ENCODE measurements at places on chromosomes 4 and X. TPM values are rescaled to one million over a fixed set of nuclear protein-coding genes. Genes with fewer than 3 reads are reported as not detected.

Gene SPANXN2
- total RNA-seq, result not detected

Gene MID1
- total RNA-seq, result 0.15 TPM

Gene DGAT2L6
- not detected for total RNA-seq

Gene PRR32
- not detected for total RNA-seq

Gene MAGEB10
- total RNA-seq, result not detected

Gene GPAT3
- total RNA-seq, result 5.0 TPM

Gene CCKAR
- not detected for total RNA-seq

Gene ZNF711
- total RNA-seq, result 1.8 TPM

Gene EREG
- total RNA-seq, result 6.2 TPM

DNA sequence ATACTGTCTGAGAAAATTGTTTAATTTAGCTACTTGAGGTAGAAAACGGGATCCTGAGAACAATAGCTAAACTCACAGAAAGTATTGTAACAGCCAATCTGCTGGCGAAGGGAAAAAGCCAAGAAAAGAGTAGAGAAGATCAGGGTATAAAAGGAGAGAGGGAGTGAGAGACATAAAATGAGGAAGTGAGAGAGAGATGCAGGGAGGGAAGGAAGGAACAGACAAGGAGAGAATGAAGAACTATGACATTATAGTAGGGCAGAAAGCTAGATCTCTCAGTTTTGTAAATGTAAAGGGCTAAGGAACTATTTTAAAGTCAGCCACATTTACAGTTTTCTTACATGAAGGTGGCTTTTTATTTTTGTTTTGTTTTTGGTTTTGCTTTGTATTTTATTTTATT lies 1.6 kb upstream of the GIMD1 start:
- no peak for DNase-seq
- peaks cover 2% of the 10 kb centered on the region for H3K4me1 ChIP-seq
- H3K27ac ChIP-seq, result no peak overlapping the region
- H3K27me3 ChIP-seq, result peaks cover 43% of the 10 kb centered on the region
- peaks cover 3% of the 10 kb centered on the region for H3K36me3 ChIP-seq

- DNase-seq, result no peak
- H3K4me1 ChIP-seq, result peaks cover 14% of the 10 kb centered on the region
- no peak overlapping the region for H3K27ac ChIP-seq
- H3K36me3 ChIP-seq, result peaks cover 3% of the 10 kb centered on the region
Measured at GRCh38 chr4:184347251-184348239, 126.8 kb downstream of the IRF2 start.

DNA sequence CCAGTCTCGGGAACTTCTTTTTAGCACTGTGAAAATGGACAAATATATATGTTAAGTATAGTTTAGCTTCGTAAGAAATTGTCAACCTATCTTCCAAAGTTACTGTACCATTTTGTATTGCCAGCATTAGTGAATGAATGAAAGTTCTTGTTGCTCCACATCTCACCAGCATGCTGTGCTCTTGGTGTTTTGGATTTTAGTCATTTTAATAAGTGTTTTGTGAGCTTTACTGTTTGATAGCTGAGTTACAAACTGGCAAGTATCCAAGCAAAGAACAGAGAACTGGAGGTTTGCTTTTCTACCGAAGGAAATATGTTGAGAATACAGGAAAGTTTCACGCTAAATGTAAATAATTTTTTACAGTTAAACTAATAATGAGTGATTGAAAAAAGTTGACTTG lies 33.0 kb downstream of the SNCA start:
- no peak overlapping the region for H3K27ac ChIP-seq
- H3K4me1 ChIP-seq, result no peaks in the 10 kb centered on the region
- H3K4me3 ChIP-seq, result no peak overlapping the region
- H3K27me3 ChIP-seq, result peaks cover 6% of the 10 kb centered on the region
- no peaks in the 10 kb centered on the region for H3K36me3 ChIP-seq
- DNase-seq, result no peak

- H3K4me1 ChIP-seq, result no peaks in the 10 kb centered on the region
- H3K27me3 ChIP-seq, result no peaks in the 10 kb centered on the region
- H3K36me3 ChIP-seq, result no peaks in the 10 kb centered on the region
Measured at GRCh38 chrX:11099465-11099864, 11.7 kb upstream of the HCCS start.

- no peak for DNase-seq
- H3K27me3 ChIP-seq, result no peaks in the 10 kb centered on the region
- H3K4me3 ChIP-seq, result no peak overlapping the region
- no peaks in the 10 kb centered on the region for H3K36me3 ChIP-seq
- H3K27ac ChIP-seq, result no peak overlapping the region
- peaks cover 9% of the 10 kb centered on the region for H3K4me1 ChIP-seq
Measured at GRCh38 chr4:40506066-40506465, 123.6 kb downstream of the RBM47 start.

- no peak overlapping the region for H3K4me3 ChIP-seq
- no peaks in the 10 kb centered on the region for H3K36me3 ChIP-seq
- H3K4me1 ChIP-seq, result no peaks in the 10 kb centered on the region
- no peak for DNase-seq
- H3K27me3 ChIP-seq, result no peaks in the 10 kb centered on the region
Measured at GRCh38 chrX:33129607-33130006, 81.7 kb downstream of the DMD start.

DNA sequence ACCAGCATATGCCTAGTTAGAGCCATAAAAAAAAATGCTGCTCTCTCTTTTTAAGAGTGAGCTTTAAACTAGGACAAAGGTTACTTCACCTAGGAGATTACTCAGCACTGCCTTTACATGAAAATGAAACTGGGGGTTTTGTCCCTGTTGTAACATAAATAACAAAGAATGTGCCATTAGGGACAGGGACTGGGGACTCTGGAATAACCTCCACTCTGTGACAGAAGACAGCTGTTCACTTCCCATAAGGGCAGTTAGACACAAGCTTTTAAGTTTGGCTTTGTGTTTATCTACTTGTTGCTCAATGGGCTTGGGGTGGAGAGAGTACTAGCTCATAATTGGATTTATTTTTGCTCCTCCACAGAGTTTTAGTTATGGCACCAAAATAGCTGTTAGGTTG lies 11.9 kb downstream of the ENPEP start:
- H3K4me1 ChIP-seq, result peaks cover 7% of the 10 kb centered on the region
- no peak overlapping the region for H3K4me3 ChIP-seq

GRCh38 chr4:166426300-166426863 lies 553.3 kb downstream of the TLL1 start:
- H3K4me3 ChIP-seq, result no peak overlapping the region
- H3K36me3 ChIP-seq, result no peaks in the 10 kb centered on the region
- H3K27me3 ChIP-seq, result no peaks in the 10 kb centered on the region
- no peak overlapping the region for H3K27ac ChIP-seq
- no peak for DNase-seq

- peaks cover 25% of the 10 kb centered on the region for H3K4me1 ChIP-seq
- peaks cover 8% of the 10 kb centered on the region for H3K36me3 ChIP-seq
- no peak for DNase-seq
- peak overlapping the region; percentile 47 for H3K27ac ChIP-seq
Measured at GRCh38 chr4:107034996-107035818, 906 bp downstream of the DKK2 start.

DNA sequence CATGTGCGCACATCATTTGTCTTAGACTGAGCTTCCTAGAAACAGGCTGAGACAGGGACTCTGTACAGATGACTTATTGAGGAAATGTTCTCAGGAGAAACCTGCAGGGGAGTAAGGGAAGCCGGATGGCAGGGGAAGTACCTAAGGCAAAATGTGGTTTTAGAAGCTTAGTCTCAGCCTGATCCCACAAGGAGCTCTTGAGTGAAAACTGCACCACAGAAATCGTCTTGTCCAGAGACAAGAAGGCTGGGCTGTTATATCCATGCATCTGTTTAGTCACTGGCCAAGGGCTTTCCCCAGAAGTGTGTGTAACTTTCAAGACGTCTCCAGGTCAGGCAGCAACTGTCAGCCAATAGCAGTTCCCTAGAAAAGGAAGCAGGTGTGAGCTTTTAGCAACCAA lies 86.0 kb downstream of the FUNDC1 start:
- H3K36me3 ChIP-seq, result no peaks in the 10 kb centered on the region
- H3K4me3 ChIP-seq, result no peak overlapping the region
- H3K27ac ChIP-seq, result no peak overlapping the region
- no peaks in the 10 kb centered on the region for H3K4me1 ChIP-seq

All from T-helper 17 cell (primary cell).